Activated naive CD4-positive, alpha-beta T cell treated with anti-CD3 and anti-CD28 coated beads for 36 hours (primary cell): ENCODE measurements at places on chromosomes 3 and 15.
A peak's percentile ranks its signal among the peaks of the same experiment; 100 is the strongest.

GRCh38 chr15:99087405-99087943, 17.4 kb upstream of the SYNM start:
- no peak for DNase-seq

DNA sequence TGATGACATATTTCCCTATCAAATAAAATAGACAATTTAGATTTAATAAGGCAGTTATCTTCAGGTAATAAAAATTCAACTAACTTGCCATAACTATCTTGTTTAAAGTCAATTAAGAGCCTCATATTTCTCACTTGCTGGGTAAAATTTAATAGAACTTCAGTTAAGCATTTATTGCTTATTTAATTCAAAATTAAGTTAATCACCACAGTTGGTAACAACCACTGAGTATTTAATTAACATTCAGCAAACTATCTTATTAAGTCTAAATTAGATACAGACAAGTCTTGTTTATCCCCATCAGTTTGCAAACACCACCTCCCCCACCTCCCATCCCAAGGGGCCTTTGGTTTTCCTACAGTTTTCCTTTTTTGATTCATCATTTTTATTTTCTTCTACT, 14.7 kb downstream of the LPP start:
- DNase-seq = no peak

DNA sequence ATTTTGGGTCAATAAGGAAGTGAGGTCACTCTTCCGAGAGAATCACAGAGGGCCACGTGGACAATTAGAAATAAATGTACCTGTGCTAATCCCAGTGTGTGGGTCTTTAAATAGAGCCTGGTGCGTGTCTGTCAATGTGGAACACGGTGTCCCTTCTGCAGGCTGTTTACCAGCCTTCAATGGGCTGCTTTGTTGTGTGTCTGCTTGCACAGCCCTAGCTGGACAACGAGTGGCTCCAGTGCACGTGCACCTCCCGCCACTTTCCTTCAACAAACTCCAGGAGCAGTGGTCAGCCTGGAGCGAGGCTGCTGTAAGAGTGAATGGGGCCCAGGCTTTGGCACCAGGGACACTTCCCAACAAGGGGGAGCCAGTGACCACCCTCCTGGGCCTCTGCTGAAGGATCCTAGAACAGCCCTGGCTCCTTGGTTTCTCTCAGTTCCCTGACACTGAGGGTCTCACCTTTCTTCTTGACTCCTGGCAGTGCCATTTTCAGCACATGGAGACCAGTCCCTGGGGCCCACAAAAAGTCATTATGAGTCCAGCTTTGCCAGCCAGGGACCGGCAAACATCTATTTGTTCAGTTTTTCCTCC, 76.1 kb downstream of the ISG20 start:
- DNase-seq = no peak

DNA sequence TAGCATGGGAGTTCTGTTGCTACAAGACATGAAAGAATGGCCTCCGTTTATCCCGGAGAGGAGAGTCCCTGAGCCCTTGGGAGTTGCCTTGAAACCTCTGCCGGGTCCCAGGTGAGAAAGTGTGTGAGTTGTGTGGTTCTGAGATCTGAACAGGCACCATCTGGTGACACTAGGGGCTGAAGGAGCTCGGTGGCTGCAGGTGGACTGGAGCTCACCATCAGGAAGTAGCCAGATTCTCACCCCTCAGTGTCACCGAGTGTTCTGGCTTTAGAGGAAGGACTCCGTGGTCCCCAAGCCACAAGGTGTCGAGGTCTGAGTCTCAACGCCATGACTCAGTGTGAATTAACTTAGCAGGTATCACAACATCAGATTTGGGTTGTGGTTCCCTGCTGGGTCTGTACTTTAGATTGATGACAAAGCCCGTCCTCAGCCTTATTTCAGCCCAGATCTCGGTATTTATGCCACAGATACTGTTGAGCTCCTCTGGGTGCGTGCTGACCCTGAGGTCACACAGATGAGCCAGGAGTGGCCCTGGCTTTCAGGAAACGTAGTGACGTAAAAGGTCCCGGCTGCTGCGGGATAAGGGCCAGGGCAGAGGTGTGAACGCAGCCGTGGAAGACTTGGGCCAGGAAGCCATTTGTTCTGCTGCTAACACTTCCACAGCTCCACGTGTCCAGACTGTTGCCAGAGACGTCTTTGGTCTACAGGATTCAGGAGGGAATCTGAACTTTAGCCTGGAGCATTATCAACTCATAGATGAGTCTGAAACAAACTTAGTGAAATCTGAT, 54.4 kb downstream of the PGPEP1L start:
- peak; percentile 18 for DNase-seq

- DNase-seq = no peak
Measured at GRCh38 chr3:11085093-11085840, 69.0 kb upstream of the HRH1 start.
